ENCODE measurements at places on chromosomes 13 and 19.

DNA sequence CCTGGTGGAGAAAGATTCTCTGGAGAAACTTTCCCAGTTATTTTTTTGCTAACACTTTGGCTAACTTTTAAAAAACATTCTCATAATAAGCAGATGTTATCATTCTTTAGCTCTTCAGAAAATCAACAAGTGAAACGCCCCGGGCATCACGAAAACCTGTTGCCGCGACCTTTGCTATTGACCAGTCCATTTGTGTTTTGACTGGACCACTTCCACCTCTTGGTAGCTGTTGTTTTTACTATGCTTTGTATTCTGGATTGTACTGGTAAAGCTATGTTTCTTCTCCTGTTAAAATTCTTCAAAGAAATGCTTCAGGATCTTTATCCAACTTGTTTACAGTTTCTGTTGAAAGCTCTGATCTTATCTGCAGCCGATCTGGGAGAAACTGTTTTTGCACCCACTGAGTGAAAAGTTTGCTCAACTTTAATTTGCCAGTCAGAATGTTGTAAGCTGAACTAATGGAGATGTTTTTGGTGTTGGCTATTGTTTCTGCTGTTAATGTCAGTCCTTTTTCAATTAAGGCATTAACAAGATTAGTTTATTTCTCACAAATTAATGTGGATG lies 23.3 kb downstream of the UFM1 start:
- peak; percentile 63 for DNase-seq

DNA sequence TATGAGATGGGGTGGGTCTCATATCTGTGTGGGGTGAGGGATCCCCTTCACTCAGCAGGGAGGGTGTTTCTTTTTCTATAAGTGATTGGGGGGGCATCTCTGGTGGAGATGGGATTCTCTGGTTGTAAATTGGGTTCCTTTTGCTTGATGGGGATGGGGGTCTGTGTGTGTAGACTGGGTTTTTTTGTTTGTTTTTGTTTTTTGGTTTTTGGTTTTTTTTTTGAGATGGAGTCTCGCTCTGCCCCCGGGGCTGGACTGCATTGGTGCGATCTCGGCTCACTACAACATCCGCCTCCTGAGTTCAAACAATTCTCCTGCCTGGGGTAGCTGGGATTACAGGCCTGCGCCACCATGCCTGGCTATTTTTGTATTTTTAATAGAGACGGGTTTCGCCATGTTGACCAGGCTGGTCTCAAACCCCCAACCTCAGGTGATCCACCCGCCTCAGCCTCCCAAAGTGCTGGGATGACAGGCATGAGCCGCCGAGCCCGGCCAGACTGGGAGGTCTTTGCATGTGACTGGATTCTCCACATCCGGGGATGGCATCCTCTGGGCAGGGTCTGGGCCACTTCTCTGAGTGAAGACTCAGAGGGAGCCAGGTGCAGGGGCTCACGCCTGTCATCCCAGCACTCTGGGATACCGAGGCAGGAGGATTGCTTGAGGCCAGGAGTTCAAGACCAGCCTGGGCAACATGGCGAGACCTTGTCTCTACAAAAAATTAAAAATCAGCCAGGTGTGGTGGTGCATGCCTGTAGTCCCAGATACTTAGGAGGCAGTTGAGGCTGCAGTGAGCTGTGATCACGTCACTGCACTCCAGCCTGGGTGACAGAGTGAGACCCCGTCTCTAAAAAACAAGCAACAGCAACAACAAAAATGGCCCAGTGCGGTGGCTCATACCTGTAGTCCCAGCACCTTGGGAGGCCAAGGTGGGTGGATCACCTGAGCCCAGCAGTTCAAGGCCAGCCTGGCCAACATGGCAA lies 799 bp downstream of the MYBPC2 start:
- DNase-seq, result no peak

GRCh38 chr13:73995736-73996135 lies 138.5 kb downstream of the KLF12 start:
- no peak for DNase-seq

DNA sequence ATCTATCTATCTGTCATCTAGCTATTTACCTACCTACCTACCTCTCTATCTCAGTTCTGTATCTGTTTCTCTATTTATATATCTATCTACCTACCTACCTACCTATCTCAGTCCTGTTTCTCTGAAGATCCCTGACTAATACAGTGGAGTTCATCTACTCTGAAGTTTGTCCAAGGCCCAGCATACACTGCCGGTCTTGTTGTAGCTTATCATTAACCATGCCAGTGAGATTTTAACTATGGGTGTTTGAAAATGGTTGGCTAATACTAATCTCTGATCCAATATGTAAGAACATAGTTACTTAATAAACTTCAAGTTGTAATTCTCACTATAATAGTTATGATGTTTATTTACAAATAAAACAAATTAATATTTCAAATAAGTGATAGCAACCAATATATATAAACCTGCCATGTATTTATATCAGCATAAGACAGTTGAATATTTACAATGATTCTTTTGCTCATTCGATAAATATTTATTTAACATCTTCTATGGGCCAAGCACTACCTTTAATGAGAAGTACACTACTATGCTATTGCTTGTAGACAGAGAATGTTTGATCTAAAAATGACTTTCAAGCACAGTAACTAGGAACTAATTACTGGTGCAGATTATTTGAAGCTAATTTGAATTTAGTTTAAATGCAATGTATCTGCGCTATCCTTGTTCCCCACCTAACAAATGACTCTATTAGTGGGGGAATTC lies 242.1 kb downstream of the KLF5 start:
- no peak for DNase-seq

Data from breast epithelium (tissue), 4 donors.